Uterus (tissue), 4 donors: ENCODE measurements at places on chromosomes 11 and 22.

DNA sequence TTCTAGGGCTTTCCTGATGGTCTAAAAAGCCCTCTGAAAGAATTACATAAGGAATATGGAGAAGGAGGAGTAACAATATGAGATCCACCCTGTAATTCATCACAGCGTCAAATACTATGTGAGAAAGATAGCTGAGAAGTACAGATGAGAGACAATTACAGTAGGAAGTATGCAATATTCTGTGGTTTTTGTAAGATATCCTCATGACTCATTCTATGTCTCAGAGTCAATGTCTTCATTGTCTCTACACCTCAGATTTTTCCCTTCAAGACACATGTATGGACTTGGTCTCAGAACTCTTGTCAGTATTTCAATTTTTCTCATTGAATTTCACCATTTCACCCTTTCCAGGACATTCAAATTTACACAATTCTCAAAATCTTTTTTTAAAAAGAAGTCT, 343.3 kb upstream of the CTSC start:
- H3K27me3 ChIP-seq: no peaks in the 10 kb centered on the region
- no peaks in the 10 kb centered on the region for H3K4me1 ChIP-seq
- no peak for DNase-seq
- H3K4me3 ChIP-seq: no peak overlapping the region
- H3K27ac ChIP-seq: no peak overlapping the region
- H3K36me3 ChIP-seq: no peaks in the 10 kb centered on the region

- H3K27ac ChIP-seq: no peak overlapping the region
- H3K4me1 ChIP-seq: no peaks in the 10 kb centered on the region
- DNase-seq: no peak
- no peak overlapping the region for H3K4me3 ChIP-seq
These were observed 2.9 kb upstream of the MRPL48 start for GRCh38 chr11:73784734-73785133.

GRCh38 chr22:45462034-45462655, 40.5 kb upstream of the FBLN1 start:
- no peak for DNase-seq
- H3K27me3 ChIP-seq: no peaks in the 10 kb centered on the region
- H3K27ac ChIP-seq: no peak overlapping the region
- no peaks in the 10 kb centered on the region for H3K36me3 ChIP-seq
- H3K4me3 ChIP-seq: no peak overlapping the region

DNA sequence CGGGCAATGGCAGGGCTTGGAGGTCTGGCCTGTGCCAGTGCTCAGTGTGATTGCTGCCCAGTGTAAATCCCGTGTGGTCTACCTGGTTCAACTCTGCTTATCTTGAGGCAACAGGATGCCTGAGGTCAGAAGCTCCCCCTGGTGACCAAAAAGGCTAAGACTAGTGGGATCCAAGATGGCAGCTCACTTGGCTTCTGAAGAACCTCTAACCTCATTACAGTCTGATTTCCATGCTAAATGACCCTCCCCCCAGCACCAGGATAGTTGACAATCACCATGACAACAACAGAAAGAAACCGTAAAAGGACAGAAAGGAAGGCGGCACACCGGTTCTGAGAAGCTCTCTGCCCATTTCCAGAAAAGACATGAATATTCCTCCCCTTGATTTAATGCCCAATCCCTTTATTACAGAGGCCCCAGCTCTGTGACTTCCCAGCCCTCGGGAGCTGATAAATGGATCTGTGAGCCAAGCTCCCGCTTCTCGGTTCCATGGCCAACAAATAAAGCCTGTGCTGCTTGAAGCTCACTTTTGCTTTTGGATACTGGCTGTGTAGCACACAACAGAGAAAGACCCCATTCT, 398.4 kb downstream of the CTTN start:
- DNase-seq: no peak
- no peak overlapping the region for H3K27ac ChIP-seq
- H3K36me3 ChIP-seq: no peaks in the 10 kb centered on the region
- H3K27me3 ChIP-seq: no peaks in the 10 kb centered on the region
- no peaks in the 10 kb centered on the region for H3K4me1 ChIP-seq

- H3K4me1 ChIP-seq: no peaks in the 10 kb centered on the region
- no peaks in the 10 kb centered on the region for H3K27me3 ChIP-seq
- peak overlapping the region; percentile 74 for H3K27ac ChIP-seq
- H3K36me3 ChIP-seq: no peaks in the 10 kb centered on the region
These were observed 33.3 kb downstream of the DENND5A start for GRCh38 chr11:9231848-9232177.

DNA sequence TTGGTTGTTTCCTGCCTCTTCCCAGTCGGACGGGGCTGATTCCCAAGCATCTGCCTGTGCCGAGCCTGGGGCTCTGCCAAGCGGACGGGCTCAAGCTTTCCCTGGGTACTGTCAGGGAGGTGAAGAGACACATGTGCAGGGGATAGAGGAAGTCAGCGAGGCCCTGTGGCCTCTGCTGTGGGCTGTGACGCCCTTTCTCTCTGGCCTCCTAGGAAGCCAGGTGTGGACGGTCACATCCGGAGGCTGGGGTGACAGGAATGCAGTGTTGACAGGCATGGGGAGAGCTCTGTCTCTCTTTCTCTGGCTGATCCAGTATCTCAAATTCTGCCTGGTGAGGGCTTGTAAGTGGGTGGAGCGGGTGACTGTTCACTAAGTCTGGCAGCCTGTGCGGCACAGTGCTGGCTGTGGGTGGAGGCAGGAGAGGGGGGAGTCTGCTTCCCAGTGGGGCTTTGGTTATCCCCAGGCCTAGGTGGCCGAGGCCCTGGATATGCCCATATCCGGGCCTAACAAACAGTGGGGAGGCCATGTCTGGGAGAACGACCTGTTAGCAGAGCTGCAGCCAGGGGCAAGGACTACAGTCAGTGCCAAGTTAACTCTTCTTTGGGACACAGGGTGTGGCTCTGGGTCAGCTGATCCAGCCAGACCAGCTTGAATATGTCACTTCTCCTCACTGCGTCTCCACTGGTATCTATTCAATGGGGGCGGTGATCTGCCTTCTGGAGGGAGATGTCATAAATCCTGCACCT, 1.9 kb downstream of the KCTD17 start:
- no peak overlapping the region for H3K4me3 ChIP-seq
- no peaks in the 10 kb centered on the region for H3K4me1 ChIP-seq
- no peaks in the 10 kb centered on the region for H3K36me3 ChIP-seq

- H3K27me3 ChIP-seq: no peaks in the 10 kb centered on the region
- H3K36me3 ChIP-seq: no peaks in the 10 kb centered on the region
- DNase-seq: no peak
These were observed 94.0 kb upstream of the OR4B1 start for GRCh38 chr11:48122656-48123055.

DNA sequence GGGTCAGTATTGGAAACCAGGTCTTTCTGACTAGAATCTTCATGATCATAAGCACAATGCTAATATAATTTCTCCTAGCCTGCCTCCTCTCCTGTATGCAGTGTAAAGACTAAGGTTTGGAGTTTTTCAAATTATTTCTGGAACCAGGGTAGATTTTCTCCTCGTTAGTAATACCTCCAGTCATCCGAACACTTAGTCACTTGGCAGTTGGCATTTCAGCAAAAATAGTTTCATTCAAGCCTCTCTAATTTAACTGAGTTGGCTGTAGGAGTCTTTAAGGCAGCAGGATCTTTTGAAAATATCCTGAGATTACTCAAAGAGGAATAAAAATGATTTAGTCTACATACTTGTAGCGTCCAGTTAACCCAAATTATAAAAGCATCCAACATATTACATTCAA, 6.3 kb downstream of the TYR start:
- H3K4me1 ChIP-seq: no peaks in the 10 kb centered on the region
- H3K4me3 ChIP-seq: no peak overlapping the region
- DNase-seq: no peak

DNA sequence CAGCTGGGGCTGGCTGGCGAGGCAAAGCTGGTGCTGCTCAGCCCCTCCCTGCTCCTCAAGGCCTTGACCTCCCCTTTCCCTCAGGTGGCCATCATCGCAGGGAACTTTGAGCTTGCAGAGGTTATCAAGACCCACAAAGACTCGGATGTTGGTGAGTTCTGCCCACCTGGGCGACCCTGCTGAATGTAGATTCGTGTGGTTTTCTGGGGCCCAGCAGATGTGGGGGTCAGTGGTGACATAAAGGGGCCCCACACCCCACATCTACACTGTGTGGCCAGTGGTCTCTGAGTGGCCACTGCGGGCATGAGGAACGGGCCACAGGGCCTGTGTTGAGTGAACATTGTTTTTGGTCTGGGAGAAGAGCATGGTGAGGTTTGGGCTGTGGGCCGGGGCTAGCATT, 11.9 kb downstream of the SHANK3 start:
- DNase-seq: no peak
- H3K36me3 ChIP-seq: no peaks in the 10 kb centered on the region
- no peaks in the 10 kb centered on the region for H3K27me3 ChIP-seq
- H3K4me3 ChIP-seq: no peak overlapping the region
- H3K4me1 ChIP-seq: no peaks in the 10 kb centered on the region
- no peak overlapping the region for H3K27ac ChIP-seq

DNA sequence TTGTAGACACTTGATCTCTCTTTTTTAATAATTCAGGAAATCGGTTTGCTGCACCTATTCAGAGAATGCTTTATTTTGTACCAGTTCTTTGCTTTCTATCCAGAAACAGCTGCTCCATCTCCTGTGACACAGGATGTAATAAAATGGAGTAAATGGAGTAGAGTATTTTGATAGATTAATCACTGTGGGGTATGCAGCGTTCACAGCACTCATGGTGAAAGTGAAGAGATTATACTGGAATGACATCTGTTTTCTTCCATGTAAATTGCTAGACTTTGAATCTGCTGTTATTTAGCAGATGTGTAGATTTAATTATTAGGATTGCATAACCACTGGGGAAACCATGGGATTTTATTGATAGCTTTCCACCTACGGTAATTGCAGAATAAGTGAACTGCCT, 227.3 kb upstream of the ARHGAP42 start:
- no peaks in the 10 kb centered on the region for H3K36me3 ChIP-seq
- no peak overlapping the region for H3K27ac ChIP-seq
- H3K4me1 ChIP-seq: no peaks in the 10 kb centered on the region

DNA sequence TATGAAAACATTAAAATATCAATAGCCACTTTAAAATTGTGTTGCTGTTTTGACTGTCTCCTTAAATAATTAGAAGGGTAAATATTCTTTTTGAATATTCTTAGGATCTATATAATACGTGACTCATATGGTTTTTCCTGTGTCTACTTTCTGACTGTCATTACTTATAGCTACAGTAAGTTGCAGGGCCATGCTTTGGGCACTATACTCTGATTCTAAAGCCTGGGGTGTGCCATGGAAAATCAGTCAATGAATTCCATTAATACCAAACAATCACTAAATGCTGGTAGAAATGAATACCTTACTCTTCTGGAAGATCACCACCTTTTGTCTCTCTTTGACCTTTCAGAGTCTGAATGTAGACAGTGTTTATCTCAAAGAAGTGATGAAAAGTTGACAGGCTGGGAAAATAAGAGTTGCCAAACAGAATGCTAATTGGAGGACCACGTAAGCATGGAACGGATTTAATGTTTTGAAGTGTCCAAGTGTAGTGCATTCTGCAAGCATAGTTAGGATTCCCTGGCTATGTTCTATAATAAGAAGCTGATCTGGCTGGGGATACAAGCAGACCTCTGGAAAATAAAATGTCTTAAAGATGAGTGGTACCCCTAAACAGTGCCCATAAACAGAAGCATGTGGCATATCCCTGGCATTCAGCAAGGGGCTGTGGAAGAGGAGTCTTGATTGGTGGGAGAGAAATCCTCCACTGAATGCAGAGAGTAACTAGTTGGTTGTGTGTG, 16.8 kb downstream of the LUZP2 start:
- H3K27ac ChIP-seq: no peak overlapping the region
- no peak overlapping the region for H3K4me3 ChIP-seq
- no peaks in the 10 kb centered on the region for H3K4me1 ChIP-seq
- H3K27me3 ChIP-seq: no peaks in the 10 kb centered on the region

DNA sequence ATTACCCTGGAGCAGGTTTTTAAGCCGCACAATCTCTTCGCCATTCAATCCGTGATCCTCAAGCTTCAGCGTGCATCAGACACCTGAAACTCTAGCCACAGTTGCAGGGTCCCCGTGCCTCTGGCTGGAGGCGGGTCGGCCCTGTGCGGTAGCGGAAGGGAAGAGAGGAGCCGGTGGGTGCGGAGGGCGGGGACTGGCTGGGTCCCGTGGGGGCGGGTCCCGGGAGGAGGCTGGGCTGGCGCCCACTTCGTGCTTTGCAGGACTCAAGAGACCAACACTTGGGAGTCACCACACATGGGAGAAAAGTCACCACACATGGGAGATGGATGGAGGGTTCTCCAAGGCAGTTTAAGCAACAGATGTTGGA, 772 bp downstream of the C22orf15 start:
- H3K27ac ChIP-seq: no peak overlapping the region
- peaks cover 3% of the 10 kb centered on the region for H3K4me1 ChIP-seq
- no peak overlapping the region for H3K4me3 ChIP-seq
- no peaks in the 10 kb centered on the region for H3K27me3 ChIP-seq
- no peak for DNase-seq

DNA sequence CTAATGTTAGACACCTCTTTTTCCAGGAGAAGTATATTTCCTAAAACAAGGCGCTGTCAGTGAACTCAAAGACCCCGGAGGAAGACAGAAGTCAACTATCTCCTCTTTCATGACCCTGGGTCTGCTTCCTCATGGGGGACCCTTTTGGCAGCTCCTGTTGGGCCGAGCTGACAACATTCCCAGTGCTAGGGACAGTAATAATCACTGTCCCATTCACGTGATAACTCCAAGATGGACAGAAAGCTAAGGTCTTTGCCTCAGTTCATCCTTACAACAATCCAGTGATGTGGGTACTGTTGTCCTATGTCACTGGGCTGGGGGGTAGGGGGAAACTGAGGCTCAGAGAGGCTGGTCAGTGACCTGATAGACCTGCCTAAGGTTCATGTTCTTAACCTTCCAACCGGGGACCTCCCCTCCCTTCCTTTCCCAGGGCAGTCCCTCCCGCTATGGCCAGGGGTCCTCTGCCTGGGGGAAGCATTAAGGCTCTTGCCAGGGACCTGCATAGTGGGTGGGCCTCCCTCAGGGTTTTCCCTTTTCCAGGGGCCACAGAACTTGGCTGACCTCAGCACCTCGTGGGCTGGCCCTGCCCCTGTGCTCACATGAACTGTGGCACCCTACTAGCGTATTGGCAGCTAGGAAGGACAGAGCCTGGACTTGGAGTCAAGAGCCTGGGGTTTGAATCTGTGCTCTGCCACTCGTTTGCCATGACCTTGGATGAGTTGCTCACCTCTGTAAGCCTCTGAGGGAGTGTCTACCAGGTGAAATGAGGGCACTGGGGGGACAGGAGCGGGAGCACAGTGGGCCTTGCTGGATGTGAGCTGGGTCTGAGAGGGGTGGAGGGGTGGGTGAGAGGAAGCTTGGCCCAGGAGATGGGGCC, 53.6 kb downstream of the LRRC32 start:
- DNase-seq: no peak
- no peaks in the 10 kb centered on the region for H3K36me3 ChIP-seq
- H3K4me3 ChIP-seq: no peak overlapping the region
- no peaks in the 10 kb centered on the region for H3K27me3 ChIP-seq
- peak overlapping the region; percentile 84 for H3K27ac ChIP-seq
- H3K4me1 ChIP-seq: no peaks in the 10 kb centered on the region

DNA sequence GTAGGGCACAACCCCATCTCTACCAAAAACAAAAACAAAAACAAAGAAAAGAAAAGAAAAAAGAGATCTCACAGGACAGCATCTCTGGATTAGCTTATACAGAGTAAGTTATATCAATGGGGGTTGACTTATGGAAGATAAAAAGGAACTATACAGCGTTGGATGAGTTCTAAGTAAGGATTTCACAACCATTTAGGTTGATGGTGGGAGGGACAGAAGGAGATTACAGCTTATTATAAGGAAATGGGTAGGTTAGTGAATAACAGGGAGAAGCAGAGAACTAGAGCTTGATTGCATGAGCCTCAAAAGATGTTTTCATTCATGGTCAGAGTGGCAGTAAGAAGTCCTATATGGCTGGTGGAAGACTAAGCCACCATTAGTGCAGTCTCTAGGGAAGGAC, 60.3 kb downstream of the CECR2 start:
- no peaks in the 10 kb centered on the region for H3K36me3 ChIP-seq
- H3K27me3 ChIP-seq: no peaks in the 10 kb centered on the region
- DNase-seq: no peak
- no peaks in the 10 kb centered on the region for H3K4me1 ChIP-seq
- no peak overlapping the region for H3K4me3 ChIP-seq
